Nephron progenitor cell (in vitro differentiated cells): ENCODE measurements at places on chromosomes 1 and 21.

DNA sequence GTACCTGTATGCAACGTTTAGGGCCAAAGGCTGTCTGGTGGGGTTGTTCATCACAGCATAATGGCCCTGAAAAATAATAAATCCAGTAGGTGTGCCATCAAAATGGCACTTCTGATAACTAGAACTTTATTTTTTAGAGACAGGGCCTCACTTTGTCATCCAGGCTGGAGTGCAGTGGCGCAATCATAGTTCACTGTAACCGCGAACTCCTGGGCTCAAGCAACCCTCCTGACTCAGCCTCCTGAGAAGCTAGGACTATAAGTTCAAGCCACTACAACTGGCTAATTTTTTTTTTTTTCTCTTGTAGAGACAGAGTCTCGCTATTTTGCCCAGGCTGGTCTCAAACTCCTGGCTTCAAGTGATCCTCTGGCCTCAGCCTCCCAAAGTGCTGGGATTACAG lies 4.7 kb downstream of the SNAPIN start:
- no peak for DNase-seq

- no peak for DNase-seq
Observed at GRCh38 chr1:241475671-241476070, 43.9 kb downstream of the FH start.

GRCh38 chr1:207077470-207078377 lies 10.9 kb upstream of the C4BPB start:
- peak; percentile 64 for DNase-seq

- DNase-seq, result no peak
Observed at GRCh38 chr1:197787623-197788536, 12.6 kb upstream of the DENND1B start.
